Stimulated activated naive B cell treated with anti-CD40 and anti-IgM and Interleukin-4, amounts not matched to agents 10 μg/mL and 1 μg/mL and 100 μg/mL, for 72 hours (primary cell): ENCODE measurements at places on chromosomes 1 and 21.

DNA sequence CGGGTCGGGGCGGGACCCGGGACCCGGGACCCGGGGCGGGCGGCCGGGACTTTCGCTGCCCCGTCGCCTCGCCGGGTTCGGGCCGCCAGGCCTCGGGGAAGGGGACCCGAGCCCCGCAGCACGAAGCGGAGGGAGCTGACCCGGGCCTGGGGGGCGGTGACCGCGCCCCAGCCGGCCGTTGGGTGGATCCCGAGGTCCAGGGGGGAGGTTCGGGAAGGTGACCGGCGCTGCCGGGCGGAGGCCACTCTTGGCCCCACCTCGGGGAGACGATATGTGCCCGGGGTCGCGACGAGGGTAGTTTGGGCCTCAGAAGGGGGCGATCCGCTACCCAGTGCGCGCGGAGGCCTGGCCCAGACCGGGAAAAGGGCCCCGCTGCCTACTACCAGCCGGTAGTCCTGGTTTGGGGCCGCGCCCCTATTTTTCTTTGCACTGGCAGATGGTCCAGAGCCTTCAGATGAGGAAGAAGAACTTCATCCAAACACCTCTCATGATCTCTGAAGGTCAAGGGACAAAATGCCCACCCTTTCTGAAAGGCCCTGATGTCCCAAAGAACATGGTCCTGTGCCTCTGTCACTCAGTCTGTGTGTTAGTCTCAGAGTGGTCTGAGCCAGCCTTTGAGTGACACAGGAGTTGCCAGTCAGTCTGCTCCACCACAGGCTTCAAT is 766 bp downstream of the AGO4 start:
- peak; percentile 14 for DNase-seq

GRCh38 chr1:3070309-3070643 is 1.3 kb downstream of the PRDM16 start:
- no peak for DNase-seq

DNA sequence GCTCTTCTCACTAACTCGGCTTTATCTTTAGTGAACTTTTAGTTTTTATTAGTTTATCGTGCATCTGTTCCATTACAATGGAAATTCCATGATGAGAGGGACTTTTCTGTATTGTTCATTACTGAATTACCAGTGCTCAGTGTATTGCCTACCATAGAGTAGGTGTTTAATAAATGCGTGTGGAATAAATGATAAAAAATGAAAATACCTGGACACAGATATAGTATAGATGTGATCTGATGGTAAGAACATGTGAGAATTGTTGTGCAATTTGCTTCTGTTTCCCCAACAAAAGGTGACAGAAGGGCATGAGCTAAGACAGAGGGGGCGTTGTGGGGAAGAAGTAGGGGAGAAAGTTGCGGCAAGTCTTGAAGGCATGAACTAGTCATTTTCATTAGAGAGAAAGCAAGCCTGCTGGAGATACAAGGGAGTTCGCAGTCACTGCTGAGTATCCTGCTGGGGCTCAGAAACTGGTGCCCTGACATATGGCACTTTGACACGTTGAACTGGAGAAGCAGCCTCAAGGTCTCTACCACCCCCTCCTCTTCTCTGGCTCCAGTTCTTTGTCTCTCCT is 5.6 kb upstream of the COG2 start:
- DNase-seq, result no peak

GRCh38 chr21:37263827-37264600 is 3.1 kb downstream of the VPS26C start:
- no peak for DNase-seq

GRCh38 chr1:10829965-10830515 is 33.6 kb upstream of the CASZ1 start:
- DNase-seq, result no peak

DNA sequence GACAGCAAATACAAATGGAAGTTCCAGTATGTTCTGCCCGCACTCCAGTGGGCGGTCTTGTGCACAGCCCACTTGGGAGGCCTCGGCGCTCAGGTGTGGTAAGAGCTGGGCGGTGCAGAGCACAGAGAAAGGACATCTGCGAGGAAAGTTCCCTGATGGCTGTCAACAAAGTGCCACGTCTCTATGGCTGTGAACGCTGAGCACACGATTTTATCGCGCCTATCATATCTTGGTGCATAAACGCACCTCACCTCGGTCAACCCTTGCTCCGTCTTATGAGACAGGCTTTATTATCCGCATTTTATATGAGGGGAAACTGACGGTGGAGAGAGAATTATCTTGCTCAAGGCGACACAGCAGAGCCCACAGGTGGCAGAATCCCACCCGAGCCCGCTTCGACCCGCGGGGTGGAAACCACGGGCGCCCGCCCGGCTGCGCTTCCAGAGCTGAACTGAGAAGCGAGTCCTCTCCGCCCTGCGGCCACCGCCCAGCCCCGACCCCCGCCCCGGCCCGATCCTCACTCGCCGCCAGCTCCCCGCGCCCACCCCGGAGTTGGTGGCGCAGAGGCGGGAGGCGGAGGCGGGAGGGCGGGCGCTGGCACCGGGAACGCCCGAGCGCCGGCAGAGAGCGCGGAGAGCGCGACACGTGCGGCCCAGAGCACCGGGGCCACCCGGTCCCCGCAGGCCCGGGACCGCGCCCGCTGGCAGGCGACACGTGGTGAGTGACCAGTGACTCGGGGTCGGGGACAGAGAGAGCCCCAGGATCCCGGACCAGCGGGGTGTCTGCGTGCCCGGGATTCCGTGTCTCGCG is at the start of gene IL12RB2:
Gene IL12RB2 (plus strand): TSS at position 623 of the 810 bp plus-strand sequence. CDS start 12,496 bp downstream, outside the sequence.
- DNase-seq, result no peak

GRCh38 chr1:27961646-27962221 is 2.0 kb downstream of the XKR8 start:
- DNase-seq, result no peak

DNA sequence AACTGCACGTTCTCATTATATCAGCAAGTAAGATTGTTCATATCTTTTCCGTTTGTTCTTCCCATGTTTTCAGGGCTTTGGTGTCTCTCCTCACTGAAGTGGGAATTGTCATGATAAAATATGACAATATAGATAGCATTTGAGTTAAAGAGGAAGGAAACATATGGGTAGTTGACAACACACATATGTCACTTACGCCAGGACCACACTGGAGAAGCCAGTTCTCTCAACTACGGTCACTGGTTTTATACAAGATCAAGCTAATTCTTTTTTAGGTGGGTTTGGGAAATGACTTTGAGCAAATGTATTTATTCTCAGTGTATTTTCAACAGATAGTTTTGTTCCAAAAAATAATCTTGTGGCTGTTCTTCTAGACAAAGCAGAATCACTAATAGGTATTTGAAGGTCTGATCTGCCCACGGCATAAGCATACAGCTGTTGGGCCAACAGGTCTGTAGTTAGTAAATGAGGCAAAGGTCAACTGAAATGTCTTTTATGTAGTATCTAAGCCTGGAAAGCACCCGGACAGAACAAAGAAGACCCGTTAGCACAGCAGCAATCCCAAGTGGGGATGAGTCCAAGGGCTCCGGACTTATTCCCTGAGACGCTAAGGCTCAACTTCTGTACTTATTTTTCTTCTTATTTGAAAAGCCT is 433.6 kb upstream of the ZP4 start:
- DNase-seq, result no peak

GRCh38 chr1:222898191-222898527 is 83.3 kb downstream of the DISP1 start:
- no peak for DNase-seq
